ENCODE measurements at places on chromosomes 2 and 18. TPM values are rescaled to one million over a fixed set of nuclear protein-coding genes. Genes with fewer than 3 reads are reported as not detected.

- no peak for DNase-seq
Measured at GRCh38 chr2:138708682-138709241, 71.4 kb downstream of the NXPH2 start.

DNA sequence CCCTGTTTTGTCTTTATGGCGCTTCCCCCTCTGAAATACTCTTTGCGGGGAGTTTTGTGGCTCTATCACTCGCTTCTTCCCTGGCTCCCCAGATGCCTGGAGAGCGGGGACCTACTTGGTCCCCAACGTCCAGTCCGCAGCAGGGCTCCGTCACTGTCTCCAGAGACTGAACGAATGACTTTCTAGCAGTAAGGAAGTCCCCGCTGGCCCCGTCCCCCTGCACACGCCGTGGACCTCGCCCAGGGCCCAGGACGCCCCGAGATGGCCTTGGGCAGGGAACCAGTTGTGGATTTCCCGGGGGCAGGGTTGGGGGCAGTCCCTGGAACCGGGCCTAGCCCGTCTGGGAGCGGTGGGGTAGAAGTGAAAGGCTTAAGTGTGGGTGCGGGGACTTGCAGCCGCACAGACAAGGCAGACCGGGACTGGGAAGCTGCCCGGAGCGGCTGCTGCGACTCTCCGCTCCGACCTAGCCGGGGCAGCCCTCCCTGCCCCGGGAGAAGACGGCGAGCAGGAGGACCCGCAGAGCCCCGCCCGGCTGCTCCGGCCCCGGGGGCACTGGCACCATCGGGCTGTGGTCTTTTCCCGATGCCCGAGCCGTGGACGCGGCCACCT is 821 bp upstream of the EPHA4 start:
- no peak for DNase-seq

GRCh38 chr18:44803019-44803650 is 122.4 kb downstream of the SETBP1 start:
- DNase-seq: peak; percentile 4

GRCh38 chr2:63440612-63441011 is 147.7 kb downstream of the WDPCP start:
- peak; percentile 11 for DNase-seq

- DNase-seq: no peak
Measured at GRCh38 chr2:17792515-17792914, 23.7 kb upstream of the MSGN1 start.

- DNase-seq: no peak
Measured at GRCh38 chr2:170771421-170771937, 1.3 kb downstream of the ERICH2 start.

- DNase-seq: no peak
Measured at GRCh38 chr2:138087751-138088593, 123.7 kb downstream of the HNMT start.

Gene FHL2
- 555 TPM for polyA plus RNA-seq

- DNase-seq: no peak
Measured at GRCh38 chr2:84243788-84244733, 215.0 kb downstream of the SUCLG1 start.

Gene UNC80
- polyA plus RNA-seq: not detected

Gene GALM
- polyA plus RNA-seq: 19.0 TPM

- DNase-seq: no peak
Measured at GRCh38 chr2:210503725-210504191, 27.2 kb upstream of the LANCL1 start.

GRCh38 chr18:75211953-75212750 is 1.6 kb downstream of the TSHZ1 start:
- no peak for DNase-seq
